ENCODE measurements at places on chromosomes 3 and 15.

GRCh38 chr3:57917601-57918000 is 90.6 kb upstream of the FLNB start:
- no peak for DNase-seq

GRCh38 chr3:48686538-48687219 is 964 bp upstream of the NCKIPSD start:
- no peak for DNase-seq

DNA sequence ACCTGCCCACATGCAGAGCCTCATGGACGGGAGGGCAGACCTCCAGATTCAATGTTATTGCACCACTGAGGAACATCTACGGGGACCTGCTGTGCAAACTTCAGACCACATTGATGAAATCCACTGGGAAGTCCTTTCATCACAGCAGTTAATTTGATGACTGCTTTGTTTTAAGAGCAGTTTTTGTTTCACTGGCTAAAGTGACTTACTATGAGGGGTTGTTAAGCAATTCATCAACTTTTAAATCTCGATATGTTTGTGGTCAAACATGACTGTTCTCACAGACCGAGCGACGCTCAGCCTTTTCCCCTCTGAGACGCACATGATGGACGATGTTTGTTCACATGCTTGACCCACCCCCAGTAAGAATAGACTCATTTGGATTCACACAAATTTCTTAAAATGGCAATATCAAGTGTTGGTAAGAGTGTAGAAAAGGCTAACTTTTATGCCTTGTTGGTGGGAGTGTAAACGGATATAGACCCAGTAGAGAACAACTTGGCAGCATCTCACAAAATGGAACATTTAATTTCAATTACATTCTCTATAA is 35.9 kb upstream of the IREB2 start:
- DNase-seq = no peak

DNA sequence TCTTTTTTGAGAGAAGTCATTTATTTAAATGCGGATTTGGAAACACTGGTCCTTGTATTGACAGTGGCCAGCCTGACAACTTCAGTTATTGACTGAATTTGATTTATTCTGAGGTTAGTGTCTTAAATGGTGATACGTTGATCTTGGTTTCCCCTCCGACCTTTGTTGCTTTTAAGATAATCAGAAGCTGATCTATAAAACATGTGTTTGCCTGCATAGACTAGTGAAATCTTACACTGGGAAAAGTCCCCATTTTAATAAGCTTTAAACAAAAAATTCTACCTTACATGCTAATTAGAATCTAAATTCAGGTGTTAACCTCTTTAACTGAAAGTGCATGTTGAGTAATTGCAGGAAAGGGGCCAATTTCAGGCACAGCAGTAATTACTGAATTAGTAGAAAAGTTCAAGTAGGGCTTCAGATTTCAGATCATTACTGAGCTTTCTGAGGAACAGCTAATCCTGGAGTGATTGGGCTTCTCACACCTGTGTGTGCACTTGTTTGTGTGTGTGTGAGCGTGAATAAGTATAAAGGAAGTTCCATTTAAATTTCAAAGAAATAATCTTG is 221.4 kb downstream of the SOX2 start:
- no peak for DNase-seq

DNA sequence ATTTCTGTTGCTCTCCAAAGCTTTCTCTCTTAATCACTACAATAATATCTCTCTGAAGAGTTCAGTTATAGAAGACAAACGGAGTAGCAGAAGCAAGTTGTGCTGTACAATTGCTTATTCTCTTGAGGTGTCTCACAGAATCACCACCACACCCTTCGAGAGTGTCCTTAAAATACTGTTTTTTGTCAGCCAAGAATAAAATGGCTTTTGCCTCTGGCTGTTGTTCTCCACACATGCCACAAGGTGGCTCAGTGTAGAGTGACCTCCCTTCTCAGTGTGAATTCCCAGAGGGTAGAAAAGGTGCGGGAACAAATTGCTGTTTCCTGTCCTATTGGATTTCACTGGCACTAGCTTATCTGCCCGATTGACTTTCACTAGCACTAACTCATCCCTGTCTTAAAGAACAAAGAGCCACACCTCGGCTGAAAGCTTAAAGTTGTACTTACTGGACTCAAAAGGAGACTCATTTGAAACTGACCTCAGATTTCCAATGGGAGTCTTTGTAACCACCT is 134.2 kb upstream of the SATB1 start:
- no peak for DNase-seq

GRCh38 chr3:13574798-13575451 is 26.0 kb downstream of the FBLN2 start:
- no peak for DNase-seq
